ENCODE measurements at places on chromosomes 11 and 22. TPM values are rescaled to one million over a fixed set of nuclear protein-coding genes. Genes with fewer than 3 reads are reported as not detected.

The PKP3 gene
- 1.3 TPM for total RNA-seq

The APOBEC3C gene
- total RNA-seq: 12.8 TPM

The OR8D1 gene
- not detected for total RNA-seq

The KCNK7 gene
- 0.06 TPM for total RNA-seq

The APOA1 gene
- total RNA-seq: 0.87 TPM

The OR5I1 gene
- total RNA-seq: not detected

The WBP2NL gene
- 0.37 TPM for total RNA-seq

The SLC5A4 gene
- total RNA-seq: 0.13 TPM

The GGT5 gene
- total RNA-seq: 9.7 TPM

The CDHR5 gene
- not detected for total RNA-seq
